ENCODE measurements at places on chromosomes 5 and 9.

DNA sequence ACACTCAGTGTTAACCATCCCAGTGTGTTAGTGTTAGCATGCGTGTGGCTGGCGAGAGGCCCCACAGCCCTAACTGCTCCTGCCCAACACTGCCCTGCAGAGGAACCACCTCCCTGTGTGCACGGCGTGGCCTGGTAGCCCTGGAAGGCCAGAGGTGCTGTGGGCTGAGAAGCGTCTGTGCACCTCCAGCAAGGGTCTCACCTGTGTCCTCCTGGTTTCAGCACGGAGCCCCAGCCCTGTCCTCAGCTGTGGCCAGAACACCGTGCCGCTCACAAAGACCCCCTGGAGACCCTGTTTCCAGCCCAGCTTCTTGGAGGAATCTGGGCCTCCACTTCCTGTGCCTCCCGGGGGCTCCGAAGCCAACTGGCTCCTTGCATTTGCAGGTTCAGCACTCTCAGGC is 56.1 kb upstream of the NRARP start:
- DNase-seq = no peak

GRCh38 chr5:173740400-173740799 is 124.0 kb upstream of the BOD1 start:
- no peak for DNase-seq

GRCh38 chr5:54455413-54456157 is at the start of gene HSPB3:
TSS of gene HSPB3 (plus strand) at chr5:54455699. CDS start at chr5:54455790, 91 bp downstream.
- no peak for DNase-seq

- no peak for DNase-seq
Measured at GRCh38 chr5:173093606-173094005, 37.5 kb downstream of the CREBRF start.

- peak; percentile 85 for DNase-seq
Measured at GRCh38 chr5:84384604-84385575, at the start of gene EDIL3. TSS of gene EDIL3 (minus strand) at chr5:84384880. CDS start at chr5:84384374, 506 bp downstream.

- DNase-seq = no peak
Measured at GRCh38 chr5:172371684-172372083, 82.6 kb downstream of the SH3PXD2B start.

Data from putamen (tissue), 1 donor.